ENCODE measurements at places on chromosomes 3 and 15.

DNA sequence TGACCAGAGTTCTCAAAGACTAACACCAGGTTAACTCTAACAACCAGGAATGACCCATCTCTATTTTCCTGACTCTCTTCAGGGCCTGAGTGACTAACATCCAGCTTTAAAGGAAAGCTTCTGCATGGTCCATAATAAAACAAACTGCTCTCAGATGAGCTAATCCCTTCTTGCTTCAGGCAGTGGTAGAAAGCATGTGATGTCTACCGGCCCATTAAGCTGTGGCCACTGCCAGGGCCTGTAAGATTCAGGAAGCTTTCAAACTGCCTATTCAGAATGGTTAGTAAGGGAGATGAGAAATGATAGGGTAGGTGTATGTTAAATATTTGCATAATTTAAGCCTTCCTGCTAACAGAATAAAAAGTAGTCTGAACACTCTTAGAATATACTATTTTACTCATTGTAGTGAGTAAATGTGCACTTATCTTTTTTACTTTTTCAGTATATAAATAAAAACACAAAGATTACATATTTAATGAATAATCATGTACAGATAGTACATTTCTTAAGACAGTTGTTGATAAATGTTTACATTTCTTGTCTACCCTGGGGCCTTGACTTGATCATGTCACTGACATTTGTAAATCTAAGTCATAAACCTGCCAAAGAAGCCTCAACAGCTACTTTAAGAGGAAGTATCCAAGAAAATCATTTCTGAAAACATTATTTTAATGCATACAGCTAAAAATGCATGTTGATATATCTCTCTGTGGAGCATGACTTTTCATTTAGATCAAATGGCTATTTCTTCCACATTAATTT is 222.0 kb downstream of the MCTP2 start:
- no peak for DNase-seq

DNA sequence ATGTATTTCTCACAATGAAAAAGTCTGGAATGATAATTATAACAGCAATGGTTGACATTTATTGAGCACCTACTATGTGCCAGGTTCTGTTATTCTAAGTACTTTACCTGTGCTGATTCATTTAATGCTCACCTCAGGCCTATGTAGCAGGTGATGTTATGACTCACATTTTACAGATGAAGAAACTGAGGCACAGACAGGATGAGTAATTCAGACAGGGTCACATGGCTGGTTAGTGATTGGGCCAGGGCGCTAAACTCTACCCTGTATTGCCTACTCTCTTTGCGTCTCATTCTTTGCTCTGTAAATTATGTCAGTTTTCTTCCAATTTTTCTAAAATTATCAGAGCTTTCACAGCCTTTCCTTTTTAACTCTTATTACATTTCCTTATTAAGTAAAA is 98.3 kb downstream of the PIK3R4 start:
- DNase-seq: no peak

DNA sequence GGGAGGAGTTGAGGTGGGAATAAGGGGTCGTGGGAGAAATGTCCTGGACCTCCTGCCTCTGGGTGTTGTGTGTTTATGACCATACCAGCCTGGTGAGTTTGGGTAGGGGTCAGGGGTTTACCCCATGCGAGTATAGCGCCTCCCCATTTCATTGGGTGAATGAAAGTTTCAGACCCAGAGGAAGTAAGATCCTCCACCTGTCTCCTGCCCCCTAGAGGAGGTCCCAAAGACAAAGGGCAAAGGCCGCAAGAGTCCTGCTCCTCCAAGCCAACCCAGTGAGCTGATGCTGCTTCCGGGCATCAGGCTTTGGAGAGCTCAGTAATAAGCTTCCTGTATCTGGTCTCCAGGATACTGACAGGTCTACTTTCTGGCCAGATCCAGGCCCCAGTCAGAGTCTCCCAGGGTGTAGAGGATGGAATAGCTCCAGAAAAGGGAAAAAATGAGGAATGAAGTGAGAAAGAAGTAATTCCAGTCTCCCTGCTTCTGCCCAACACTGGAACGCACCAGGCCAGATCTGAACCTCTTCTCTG is 6.4 kb upstream of the TBC1D21 start:
- no peak for DNase-seq

GRCh38 chr3:53865732-53866499 is 16.0 kb downstream of the ACTR8 start:
- DNase-seq: no peak

DNA sequence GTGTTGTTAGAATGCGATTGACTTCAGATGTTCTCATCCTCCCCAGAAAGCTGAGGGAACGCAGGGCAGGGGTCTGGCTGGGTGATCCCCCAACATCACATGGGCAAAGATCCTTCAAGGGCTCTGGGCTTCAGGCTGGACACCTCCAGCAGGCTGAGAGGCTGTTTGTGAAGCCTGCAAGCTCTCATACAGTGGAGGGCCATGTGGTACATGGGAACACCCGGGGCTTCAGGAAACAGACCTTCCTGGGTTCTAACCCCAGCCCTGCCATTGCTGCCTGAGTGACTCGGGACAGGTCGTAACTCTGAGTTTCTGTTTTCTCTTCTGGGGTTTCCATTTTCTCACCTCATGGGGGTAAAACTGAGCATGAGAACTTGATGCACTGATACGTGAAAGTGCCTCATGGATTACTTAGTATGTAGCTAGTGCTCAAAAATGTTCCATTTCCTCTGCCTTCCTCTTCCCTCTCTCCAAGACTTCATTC is 81.2 kb downstream of the TLE3 start:
- DNase-seq: no peak

GRCh38 chr3:6807967-6808588 is 52.8 kb upstream of the GRM7 start:
- DNase-seq: no peak

- no peak for DNase-seq
Observed at GRCh38 chr3:32495085-32495484, 7.6 kb downstream of the CMTM6 start.

DNA sequence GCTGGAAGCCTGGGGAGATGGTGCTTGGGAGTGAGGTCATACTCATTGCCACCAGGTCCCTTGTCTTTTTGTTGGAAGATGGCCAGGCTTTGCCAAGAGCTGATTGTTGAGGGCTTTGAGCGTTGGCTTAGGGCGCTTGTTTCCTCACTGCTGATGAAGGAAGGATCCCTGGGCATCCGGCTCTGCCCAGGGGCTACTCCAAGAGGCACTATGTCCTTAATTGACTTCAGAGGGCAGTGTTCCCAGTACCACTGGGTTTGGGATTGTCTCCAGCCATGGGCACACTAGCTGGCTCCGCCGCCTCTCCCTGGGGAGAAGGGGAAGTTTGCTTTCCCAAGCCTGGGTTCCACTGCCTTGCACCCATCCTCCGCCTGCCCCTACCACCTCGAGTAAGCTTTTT is 57.2 kb upstream of the RGMA start:
- DNase-seq: no peak

GRCh38 chr15:36501063-36501678 is 78.3 kb upstream of the CDIN1 start:
- DNase-seq: no peak

DNA sequence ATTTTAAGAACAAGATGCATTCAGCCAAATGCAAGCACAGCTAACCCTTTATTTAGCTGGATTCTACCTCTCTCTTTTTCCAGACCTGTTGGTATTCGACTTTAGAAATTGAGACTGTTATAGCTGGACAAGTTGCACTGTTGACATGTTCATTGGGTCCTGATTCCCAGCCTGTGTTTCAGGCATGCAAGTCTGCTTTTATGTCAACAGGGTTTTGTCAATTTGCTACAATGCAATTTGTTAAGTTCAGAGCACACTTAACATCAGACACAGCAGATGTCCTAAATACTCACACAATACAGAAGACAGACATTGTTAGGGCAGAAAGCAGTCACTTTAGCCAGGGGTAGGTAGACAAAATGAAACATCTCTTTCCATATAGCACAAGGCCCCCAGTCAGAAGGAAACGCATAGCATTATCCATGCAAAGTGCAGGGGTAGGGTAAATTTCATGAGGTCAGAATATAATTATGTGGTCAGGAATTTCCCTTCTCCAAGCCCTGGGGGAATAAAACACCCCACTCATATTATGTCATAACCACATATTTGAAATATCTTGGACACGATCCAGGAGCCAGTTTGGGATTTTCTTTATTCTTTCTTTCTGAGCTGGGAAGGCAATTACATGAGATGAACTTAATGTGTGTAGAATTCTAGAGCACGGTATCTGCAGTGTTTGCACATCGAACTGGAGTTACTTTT is 504.1 kb downstream of the NTRK3 start:
- no peak for DNase-seq

DNA sequence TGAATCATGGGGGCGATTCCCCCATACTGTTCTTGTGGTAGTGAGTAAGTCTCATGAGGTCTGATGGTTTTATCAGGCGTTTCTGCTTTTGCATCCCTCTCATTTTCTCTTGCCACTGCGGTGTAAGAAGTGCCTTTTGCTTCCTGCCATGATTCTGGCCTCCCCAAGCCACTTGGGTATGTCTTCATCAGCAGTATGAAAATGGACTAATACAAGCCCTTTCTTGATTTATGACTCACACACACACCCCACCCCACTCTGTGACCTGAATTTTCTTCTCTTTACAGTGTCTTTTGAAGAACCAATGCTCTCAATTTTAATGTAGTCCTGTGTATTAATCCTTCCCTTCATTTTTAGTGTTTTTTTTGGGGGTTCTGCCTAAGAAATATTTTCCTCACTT is 244.8 kb downstream of the PLCL2 start:
- DNase-seq: no peak

DNA sequence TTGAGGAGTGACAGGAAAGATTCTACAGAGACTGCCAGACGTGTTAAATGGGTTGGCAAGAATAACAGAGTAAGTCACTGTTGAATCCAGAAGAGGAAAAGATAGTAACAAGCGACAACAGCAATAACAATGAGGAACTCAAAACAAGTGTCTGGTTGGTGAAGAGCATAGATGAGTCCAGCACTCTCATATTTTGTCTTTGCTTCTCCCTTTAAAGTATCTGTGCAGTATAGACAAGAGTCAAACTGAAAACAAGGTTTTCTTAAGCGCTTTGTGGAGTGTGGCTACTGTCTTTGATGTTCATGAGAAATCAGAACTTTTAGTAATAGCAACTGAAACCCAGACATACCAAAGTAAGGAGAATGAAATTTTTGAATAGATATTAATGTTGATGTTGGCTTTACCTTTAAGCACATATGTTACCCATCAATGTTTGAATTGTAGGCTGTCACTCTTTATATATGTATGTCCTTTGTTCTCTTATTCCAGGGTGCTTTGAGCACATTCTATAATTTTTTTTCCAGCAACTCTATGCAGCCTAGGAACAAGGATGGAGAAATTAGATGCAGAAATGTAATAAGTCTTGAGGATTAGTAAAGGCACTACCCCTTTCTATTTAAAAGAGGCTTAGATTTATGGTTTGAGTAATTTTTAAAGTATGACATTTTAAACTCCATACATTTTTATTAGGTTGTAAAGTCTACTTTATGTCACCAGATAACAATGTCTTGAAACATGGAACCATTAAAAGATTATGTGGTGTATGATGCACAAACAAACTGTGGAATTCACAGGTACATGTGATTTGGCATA is 185.5 kb downstream of the NFKBIZ start:
- no peak for DNase-seq

- no peak for DNase-seq
Observed at GRCh38 chr3:43326891-43327581, 40.7 kb downstream of the SNRK start.

DNA sequence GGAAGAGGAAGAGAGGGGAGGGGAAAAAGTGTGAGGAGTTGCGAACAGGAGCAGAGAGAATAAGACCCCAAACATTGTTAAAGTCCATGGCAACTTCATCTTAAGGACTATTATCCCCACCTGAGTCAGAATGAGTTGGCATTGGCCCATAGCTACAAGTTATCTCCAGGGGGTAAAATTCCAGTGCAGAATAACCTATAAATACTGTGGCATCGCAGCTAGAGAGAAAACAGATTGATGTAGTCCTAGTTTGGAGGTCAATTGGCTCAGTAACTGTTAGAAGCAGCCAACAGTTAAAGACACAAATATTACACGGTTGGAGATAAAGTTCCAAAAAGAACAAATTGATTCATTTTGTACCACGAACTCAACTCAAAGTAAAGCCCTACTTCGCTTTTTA is 313.9 kb upstream of the CCDC54 start:
- no peak for DNase-seq

GRCh38 chr15:38285456-38285855 is 32.8 kb downstream of the SPRED1 start:
- DNase-seq: no peak

- no peak for DNase-seq
Observed at GRCh38 chr3:184176377-184177330, 2.0 kb downstream of the AP2M1 start.

DNA sequence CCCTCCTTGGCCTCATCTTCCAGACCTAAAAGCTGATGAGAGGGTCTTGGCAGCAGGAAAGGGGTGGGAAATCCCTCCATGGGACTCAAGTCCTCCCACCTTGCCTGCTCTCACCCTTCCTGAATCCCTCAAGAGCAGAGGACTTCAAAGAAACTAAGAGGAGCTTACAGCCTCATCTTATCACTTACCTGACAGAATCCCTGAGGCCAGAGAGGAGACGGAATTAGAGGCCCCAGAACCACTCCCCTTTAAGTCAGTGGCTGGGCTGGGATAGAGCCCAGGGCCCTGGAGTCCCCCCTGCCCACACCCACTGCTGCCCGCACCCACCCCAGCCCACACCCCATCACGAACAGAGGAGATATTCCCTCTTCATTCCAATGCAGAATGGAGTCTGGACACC is 15.2 kb downstream of the LOXL1 start:
- DNase-seq: no peak

DNA sequence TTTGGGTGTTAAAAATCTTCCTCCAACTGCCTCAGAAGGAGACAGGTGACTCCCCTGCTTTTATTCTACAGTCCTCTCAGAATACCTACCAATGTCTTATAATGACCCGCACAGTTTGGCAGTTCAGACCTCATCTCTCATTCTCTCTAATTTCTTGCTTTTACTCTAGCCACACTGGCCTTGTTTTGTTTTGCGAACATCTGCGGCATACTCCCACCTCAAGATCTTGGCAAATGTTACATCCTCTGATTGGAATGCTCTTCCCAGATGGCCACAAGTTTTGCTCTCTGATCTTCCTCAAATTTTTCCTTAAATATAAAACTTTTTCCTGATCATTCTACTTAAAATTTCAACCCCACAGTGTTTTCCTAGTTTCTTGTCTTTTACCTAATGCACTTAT is 94.1 kb downstream of the PLSCR2 start:
- no peak for DNase-seq

DNA sequence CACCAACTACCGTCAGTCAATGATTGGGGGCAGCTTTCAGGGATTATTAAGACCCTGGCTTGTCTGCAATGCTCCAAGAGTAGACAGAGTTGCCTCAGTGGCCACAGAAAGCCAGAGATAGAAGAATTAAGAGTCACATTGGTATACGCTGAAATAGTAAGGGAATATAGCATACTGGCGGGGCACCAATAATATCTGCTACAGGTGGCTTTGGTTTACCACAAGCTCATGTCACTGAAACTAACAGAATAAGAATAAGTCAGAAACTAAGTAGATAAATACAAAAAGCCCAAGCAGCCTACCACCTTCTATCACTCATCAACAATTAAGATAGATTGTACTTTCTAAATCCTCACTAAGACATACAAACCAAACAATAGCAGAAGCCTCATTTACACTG is 2.5 kb upstream of the FHIT start:
- no peak for DNase-seq

GRCh38 chr3:10434144-10434937 is 71.0 kb downstream of the ATP2B2 start:
- no peak for DNase-seq
